Large intestine (tissue), 12 donors: ENCODE measurements at places on chromosomes 7 and 10. TPM values are rescaled to one million over a fixed set of nuclear protein-coding genes. Genes with fewer than 3 reads are reported as not detected.

DNA sequence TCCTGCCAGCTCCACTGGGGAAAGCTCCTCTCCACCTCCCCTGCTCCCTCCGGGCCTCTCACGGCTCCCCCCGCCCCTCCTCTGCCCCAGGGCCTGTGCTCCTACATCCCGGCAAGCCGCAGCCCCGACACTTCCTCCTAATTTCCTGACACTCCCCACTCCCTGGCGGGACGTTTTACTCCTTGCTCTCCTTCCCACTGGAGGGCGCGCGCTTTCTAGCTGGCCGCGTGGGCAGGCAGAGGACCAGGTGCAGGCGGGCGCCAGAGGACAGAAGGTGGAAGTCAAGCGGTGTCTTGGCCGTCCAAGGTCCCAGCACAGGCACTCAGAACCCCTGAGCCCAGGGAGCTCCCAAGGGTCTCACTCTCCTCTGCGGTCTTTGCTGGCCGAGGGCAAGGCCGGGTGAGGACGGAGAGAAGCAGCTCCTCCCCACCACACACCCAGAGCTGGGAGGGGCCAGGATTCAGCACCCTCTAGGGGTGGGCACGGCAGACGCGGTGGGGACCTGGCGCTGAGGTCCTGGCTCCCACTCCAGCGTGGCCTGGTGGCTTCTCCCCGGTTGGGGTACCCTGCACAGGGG is 19.1 kb downstream of the ADAM8 start:
- DNase-seq, result peak; percentile 75

- DNase-seq, result no peak
These were observed 95.3 kb upstream of the MACROH2A2 start for GRCh38 chr10:69957241-69957885.

Gene TCERG1L
- 0.45 TPM for polyA plus RNA-seq

Gene SP4
- polyA plus RNA-seq, result 5.0 TPM

DNA sequence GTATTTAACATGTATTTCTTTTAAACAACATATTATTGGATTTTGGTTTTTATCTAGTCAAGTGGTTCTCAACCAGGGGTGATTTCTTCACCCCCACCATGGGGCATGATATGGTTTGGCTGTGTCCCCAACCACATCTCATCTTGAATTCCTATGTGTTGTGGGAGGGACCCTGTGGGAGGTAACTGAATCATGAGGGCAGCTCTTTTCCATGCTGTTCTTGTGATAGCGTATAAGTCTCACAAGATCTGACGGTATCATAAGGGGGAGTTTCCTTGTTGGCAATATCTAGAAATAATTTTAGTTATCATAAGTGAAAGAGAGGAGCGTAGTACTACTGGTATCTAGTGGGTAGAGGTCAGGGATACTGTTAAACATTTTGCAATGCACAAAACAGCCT is 37.6 kb downstream of the TMEM168 start:
- DNase-seq, result no peak

Gene OR2F2
- polyA plus RNA-seq, result not detected

Gene SPDYE11
- 0.51 TPM for polyA plus RNA-seq

GRCh38 chr10:17019696-17020095 is 109.9 kb downstream of the CUBN start:
- no peak for DNase-seq

Gene TRIM50
- 0.42 TPM for polyA plus RNA-seq

Gene SPDYE16
- polyA plus RNA-seq, result 1.2 TPM

Gene LRMDA
- polyA plus RNA-seq, result 5.3 TPM

GRCh38 chr10:5591336-5591824 is 66.6 kb downstream of the CALML3 start:
- no peak for DNase-seq

DNA sequence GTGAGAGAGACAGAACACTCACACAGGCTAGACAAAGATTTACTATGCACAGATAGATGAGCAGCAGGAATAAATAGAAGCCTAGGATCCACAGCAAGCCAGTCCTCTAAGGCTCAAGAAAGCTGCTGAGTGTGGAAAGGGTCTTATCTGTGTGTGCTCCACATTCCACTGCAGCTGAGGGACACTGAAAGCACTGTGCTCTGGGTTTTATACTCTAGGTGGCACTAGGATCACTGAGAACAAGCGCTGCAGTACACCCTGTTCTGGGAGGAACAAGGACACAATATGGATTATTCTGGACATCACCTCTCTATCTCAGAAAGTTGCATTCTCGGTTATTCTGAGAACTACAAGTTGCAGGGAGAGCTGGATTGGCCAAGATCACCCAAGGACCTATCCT is 4.9 kb upstream of the KLHL7 start:
- no peak for DNase-seq

Gene TMEM72
- 0.31 TPM for polyA plus RNA-seq

Gene CAMK2B
- polyA plus RNA-seq, result 4.4 TPM

Gene STEAP1
- 31.6 TPM for polyA plus RNA-seq

Gene LRGUK
- polyA plus RNA-seq, result 0.30 TPM

Gene SUN3
- not detected for polyA plus RNA-seq

DNA sequence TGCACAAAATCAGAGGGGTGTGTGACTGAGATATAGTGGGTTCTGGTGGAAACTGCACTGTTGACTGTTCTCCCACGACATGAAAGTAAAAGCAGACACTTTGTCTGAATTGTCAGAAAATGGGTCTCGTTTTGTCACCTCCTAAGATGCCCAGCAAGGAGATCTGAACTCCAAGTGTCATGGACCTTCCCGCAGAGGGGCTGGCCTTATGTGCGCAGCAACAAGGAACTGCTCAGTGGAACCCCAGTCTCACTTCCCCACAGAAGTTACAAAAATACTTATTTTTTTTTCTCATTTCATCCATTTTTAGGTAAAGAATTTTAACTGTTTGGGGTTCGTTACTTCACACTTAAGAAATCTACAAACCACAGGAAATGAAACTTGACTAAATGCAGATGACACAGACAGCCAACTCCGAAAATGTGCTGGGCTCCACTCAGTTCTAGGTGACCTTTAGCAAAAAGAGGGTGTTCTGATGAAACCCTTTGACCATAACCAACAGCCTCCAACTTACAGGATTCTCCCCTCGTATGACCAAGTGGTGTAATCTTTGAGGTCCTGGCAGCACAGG is 115.0 kb downstream of the FAM107B start:
- DNase-seq, result no peak

GRCh38 chr10:67935223-67935622 is 50.8 kb downstream of the SIRT1 start:
- no peak for DNase-seq

Gene GRID1
- polyA plus RNA-seq, result 1.7 TPM

GRCh38 chr10:80487421-80487785 is 33.3 kb downstream of the TSPAN14 start:
- no peak for DNase-seq

Gene GPRIN2
- polyA plus RNA-seq, result 10.3 TPM

GRCh38 chr10:17787087-17787961 is 21.8 kb upstream of the MRC1 start:
- DNase-seq, result no peak

Gene PTPN20
- 1.5 TPM for polyA plus RNA-seq

- no peak for DNase-seq
These were observed 144.4 kb upstream of the PTER start for GRCh38 chr10:16292366-16292765.

Gene TACR2
- polyA plus RNA-seq, result 8.2 TPM

GRCh38 chr7:143012001-143012400 is 14.9 kb downstream of the OR9A2 start:
- no peak for DNase-seq

GRCh38 chr10:119090968-119091367 is 10.4 kb upstream of the EIF3A start:
- DNase-seq, result no peak

GRCh38 chr10:123327450-123327849 is 173.2 kb downstream of the BUB3 start:
- DNase-seq, result no peak

Gene DPYSL4
- 4.6 TPM for polyA plus RNA-seq

DNA sequence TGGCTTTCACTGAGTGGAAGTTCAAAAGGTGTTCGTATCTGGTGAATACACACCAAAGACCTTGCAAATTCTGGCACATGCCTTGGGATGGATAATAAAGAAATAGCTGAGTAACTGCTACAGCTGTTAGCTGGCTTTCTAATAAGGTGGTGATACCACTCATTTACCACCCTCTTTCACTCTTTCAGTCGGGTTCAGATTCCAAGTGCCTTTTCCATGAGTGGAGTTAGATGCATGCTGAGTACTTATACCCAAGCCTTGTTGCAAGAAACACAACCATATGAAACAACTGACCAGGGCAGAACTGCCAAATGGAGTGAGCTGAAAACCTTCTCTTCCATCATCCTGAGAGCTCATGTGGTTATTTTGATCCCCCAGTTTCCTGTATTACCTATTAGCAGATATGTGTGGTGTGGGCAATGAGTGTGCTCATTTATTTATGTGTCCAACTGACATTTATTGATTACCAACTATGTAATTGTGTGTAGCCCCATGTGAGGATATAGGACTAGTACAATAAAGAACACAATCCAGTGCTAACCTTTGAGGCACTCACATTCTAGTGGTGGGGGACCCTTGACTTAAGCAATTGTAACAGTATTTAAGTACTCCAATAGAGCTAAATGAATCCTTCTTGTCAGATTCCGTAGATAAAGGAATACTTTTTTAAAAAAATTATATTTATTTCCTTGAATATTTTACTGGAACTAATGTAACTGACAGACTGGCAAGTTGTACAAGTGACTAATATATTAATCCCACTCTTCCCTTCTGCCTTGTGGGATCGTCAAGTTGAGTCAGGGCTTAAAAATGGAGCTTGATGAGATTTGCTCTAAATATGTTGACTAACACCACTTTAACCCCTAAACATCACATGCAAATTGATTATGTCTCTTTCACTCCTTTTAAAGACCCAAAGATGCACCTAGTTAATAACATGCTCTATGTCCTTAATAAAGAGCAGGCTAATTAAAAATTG is 124.7 kb downstream of the ARID5B start:
- DNase-seq, result no peak

DNA sequence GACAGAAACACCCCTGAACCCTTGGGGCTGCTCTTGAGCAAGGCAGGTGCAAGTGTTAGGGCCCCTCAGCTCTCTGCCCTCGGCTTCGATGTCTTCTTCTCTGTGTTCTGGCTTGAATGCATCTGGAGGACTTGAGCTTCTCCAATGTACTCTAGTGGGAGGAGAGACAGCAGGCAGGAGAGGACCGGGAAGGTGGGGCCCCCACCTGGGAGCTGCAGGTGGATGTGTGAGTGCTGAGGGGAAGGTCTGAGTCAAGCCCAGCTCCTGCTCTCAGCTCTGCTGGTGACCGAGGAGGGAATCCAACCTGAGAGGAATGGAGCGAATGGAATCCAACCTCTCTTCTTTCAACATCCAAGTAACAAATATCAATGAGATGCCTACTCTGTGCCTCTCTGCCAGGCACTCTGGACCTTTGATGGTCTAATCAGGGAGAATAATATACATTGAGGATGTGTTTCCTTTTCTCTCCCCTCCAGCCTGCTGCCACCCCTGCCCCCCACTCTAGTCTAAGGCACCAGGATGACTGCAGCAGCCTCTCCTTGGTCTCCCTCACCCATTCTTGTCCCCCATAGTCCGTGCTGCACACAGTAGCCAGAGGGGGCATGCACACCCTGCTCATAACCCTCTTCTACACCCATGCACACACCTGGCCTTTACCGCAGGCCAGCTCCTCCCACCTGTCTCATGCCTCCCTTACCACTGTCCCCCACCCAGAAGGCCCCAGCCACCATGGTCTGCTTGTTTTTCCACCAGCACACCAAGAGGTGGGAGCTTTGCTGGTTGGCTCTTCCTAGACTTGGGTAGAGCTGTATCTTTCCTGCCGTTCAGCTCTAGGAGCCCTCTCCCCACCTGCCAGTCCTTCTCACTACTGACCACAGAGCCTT is 13.6 kb downstream of the TBATA start:
- no peak for DNase-seq

Gene LRRC4
- polyA plus RNA-seq, result 2.1 TPM

GRCh38 chr10:120069700-120070099 is 177.2 kb downstream of the SEC23IP start:
- no peak for DNase-seq

DNA sequence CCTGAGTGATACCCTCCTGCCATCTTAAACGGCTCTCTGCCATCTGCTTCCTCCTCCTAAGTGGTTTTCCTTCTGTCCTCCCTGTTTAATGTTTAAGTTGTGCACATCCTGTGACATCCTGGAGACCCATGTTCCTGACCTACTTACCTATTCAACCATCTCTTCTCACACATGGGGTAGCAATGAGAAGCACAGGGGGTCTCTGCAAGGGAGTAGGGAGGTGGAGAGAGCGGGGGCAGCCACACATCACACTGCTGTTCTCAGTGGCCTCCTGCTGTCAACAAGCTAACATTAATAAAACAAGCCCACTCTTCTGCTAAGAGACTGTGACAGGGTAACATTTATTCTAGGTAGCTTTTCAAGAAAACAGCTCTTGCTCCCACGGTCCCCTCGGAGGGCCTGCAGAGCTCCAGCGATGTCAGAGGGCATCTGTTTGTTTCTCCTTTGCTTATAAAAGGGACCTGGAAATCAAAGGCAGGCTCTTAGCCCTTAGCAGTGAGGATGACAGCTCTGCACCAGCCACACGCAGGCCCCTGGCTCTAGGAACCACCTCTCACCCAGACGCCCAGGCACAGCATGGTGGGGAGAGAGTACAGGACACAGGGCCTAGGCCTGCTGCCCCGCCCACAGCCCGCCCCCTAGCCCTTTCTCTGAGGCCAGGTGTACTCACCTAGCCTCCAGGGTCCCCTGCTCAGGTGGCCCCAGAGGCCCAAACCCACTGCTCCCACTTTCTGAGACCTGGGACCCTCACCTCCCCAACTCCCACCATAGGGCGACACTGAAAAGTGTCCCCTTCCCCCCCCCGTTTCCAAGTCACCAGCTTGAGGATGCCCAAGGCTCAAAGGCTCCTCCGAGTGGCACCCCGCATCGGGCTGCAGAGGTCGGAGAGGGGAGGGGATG is 943 bp upstream of the SLC18A2 start:
- DNase-seq, result no peak

- no peak for DNase-seq
These were observed 17.1 kb upstream of the ZNF800 start for GRCh38 chr7:127409629-127410028.

DNA sequence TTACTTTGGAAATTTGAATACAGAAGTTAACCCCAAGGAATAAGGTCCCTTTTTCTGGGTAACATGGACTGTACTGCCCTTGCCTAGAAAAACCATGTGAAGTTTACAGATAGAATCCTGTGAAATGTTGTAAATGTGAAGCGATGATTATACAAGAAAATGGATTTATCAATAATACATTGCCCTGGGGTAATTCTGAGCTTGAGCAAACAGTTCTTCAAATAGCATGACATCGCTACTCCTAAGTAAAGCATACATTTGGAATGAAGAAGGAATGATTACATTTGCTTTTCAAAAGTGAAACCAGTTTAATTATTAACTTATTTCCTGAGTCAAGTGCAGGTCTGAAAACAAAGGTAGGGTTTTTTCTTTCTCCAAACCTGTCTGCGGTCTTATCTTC is 43.3 kb upstream of the FZD8 start:
- DNase-seq, result peak; percentile 65

- no peak for DNase-seq
These were observed 14.8 kb downstream of the CHAT start for GRCh38 chr10:49628599-49628998.
